ENCODE measurements at places on chromosomes 16 and 17.

DNA sequence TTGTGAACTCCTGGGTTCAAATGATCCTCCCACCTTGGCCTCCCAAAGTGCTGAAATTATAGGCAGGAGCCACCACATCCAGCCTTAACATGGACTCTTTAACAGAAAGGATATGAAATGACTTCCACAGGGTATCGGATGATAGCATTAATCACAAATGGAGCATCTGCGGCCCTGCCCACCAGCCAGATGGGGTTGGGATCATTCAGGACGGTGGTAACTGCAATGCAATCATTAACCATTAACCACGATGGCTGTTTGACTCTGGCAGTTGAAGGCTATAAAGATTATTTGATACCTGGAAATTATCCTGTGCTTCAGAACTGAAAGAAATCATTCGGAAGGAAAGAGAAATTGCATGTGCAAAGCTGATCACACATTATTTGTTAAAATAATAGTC is 5.3 kb upstream of the CHST5 start:
- no peak for DNase-seq

DNA sequence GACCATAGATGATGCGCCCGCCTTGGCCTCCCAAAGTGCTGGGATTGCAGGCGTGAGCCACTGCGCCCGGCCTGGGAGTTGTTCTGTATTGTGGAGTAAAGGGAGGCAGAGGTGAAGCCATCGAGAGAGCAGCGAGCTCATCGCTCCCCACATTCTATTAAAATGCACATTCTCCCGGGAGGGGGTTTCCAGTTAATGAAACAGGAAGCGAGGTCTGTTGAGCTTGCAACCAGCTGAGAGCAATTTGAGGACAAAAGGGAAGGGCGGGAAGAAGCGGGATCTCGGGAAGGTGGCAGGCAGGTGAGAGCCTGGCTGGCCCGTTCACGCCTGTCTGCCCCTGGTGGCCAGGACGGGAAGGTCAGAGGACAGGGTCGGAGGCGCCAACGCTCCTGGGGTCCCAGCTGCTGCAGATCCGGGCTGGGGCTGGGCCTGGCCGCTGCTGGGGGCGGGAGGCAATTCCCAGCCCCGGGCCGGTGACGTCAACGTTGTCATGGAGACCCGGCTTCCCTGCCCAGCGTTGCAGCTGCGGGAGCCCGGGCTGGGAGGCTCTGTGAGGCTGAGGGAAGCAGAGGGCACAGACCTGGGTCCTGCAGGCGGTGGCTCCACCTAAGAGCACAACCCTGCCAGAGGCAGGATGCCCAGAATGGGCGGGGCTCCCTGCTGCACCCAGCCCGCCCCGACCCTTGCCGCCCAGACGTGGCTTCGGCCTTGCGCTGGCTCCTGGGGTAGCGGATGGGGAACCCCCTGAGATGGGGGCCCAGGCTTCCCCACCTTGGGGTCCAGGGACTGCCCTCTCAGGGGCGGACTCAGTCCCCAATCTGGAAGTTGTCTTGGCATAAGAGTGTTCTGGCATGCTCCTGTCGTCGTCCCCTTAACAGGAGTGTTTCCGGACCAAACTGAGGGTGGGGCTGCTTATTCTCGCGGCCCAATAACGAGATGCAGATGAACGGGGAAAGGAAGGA is 48.7 kb upstream of the PLCG2 start:
- no peak for DNase-seq

GRCh38 chr17:78645421-78646295 is 68.5 kb upstream of the DNAH17 start:
- DNase-seq = peak; percentile 95

GRCh38 chr17:51103050-51103449 is 17.6 kb downstream of the SPAG9 start:
- no peak for DNase-seq

DNA sequence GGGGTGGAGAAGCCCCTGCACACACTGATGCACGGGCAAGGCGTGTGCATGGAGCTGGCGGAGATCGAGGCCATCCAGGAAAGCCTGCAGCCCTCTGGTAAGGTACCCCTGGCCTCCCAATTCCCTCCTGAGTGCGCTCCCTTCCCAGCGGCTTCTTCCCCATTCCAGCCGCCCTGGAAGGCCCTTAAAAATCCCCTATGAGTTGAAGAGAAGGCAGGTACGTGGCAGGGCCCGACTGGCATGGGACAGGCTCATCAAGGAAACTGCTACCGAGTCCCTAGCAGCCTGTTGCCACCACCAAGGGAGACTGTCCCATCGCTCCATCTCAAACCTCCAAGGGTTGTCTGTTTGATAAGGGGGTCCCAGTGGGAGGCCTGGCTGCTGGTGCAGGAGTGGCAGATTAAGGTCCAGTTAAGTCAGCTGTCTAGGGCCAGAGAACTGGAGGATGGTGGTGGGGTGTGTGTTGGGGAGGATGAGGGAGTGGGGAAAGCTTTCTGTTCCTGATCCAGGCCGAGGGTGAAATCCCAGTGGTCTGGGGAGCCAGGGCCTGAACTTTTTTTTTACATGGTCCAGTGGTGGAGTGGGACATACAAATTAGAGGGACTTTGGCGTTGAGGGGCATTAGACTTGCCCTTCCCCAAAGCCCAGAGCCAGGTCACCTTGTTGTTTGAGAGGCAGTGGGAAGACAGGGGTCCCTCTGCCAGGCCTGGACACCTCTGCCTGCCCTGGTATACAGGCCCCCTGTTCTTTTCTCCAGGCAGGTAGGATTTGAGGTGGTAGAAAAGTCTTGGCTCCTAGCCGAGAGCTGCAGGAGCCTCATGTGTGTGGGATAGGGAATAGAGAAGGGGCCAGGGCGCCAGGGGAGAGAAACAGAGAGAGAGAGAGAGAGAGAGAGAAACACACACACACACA is 994 bp downstream of the IGFBP4 start:
- DNase-seq = no peak

GRCh38 chr16:72060405-72060804 is 2.6 kb upstream of the HPR start:
- DNase-seq = no peak

- no peak for DNase-seq
Measured at GRCh38 chr16:1637526-1637925, 25.4 kb downstream of the CRAMP1 start.

- DNase-seq = no peak
Measured at GRCh38 chr17:62870030-62870541, 62.0 kb upstream of the MARCHF10 start.

GRCh38 chr16:177394-177822 is 928 bp downstream of the HBA1 start:
- DNase-seq = no peak

GRCh38 chr16:69114346-69114975 is 9.0 kb downstream of the HAS3 start:
- DNase-seq = peak; percentile 45

- DNase-seq = no peak
Measured at GRCh38 chr16:86455116-86455515, 55.2 kb upstream of the FOXF1 start.

DNA sequence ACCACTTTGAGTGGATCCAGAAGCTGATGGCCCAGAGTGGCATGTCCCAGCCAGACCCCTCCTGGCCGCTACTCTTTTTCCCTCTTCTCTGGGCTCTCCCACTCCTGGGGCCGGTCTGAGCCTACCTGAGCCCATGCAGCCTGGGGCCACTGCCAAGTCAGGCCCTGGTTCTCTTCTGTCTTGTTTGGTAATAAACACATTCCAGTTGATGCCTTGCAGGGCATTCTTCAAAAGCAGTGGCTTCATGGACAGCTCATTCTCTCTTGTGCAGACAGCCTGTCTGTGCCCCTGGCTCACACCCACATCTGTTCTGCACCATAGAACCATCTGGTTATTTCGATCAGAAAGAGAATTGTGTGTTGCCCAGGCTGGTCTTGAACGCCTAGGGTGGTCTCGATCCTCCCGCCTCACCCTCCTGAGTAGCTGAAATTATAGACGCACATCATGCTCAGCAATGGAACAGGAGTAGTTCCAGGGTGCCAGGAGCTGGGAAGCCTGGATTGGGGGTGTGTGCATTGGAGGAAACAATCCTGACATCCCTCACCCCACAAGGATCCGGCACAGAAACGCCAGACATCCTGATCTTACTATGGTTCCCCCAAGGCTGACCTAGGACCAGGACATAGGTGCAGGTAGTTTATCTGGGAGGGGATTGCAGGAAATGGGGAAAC is 4.6 kb downstream of the PRSS21 start:
- DNase-seq = no peak

GRCh38 chr16:72963533-72964315 is 84.2 kb downstream of the ZFHX3 start:
- no peak for DNase-seq

GRCh38 chr17:42407289-42407836 is 15.7 kb downstream of the CAVIN1 start:
- DNase-seq = no peak

DNA sequence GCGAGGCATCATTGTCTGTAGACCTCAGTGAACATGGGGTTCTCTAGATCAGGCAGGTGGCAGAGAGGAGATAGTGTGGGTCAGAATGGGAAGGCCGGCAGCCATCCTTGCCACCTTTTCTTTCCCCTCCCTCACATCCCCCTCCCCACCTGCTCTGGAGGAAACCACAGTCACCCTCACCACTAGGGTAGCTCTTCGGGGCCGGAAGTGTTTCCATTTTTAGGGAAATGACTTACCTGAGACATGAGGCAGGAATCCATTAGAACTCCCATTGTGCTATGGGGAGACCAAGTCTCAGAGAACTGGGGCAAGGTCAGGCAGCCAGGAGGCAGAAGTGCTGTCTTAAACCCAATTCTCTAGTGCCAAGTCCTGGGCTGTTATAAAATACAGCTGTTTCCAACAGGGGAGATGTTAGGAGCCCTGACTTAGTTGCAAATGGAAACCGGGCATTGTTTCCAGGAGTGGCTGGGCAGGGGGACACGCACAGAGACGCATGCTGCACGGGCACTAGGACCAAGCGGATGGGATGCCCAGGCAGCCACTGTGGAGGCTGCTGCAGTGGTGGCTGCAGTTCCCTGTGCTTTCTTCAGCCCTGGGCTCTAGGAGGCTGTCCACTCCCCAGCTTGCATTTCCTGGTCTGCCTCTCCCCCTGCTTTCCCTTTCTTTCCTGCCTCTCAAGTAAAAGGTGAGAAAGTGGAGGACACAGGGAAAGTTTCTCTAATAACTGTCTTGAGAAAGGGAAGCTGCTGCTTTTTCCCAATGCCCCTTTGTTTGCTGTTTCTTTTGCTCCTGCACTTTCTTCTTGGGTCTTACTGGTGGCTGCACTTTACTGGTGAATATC is 2.8 kb downstream of the HAS3 start:
- DNase-seq = no peak

GRCh38 chr17:79420318-79421243 is 190.3 kb downstream of the RBFOX3 start:
- no peak for DNase-seq

DNA sequence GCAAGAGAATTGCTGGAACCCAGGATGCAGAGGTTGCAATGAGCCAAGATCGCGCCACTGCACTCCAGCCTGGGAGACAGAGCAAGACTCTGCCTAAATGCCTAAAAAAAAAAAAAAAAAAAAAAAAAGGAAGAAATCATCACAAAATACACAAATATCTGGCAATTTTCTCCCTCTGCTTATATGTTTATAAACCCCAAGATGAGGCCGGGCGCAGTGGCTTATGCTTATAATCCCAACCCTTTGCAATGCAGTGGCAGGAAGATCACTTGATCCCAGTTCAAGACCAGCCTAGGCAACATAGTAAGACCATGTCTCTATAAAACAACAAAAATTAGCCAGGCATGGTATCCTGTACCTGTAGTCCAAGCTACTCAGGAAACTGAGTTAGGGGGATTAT is 21.5 kb downstream of the MED1 start:
- DNase-seq = no peak

DNA sequence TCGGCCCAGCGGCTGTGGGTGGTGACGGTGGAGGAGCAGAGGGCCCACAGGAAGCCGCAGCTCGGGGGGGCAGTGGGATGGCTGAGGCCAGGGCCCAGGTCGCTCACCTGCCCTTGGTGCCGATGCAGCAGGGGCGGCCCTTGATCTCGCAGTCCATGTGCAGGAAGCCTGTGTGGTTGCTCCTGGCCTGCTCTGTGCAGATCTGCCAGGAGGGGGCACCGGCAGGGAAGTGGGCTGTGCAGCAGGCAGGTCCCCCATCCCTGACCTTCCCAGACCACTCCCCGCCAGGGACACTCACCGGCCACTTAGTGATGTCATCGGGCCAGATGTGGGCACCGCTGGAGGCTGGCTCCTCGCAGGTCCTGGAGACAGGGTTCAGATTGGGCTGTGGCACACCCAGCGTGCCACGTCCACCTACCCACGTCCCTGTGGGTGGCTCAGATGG is 6.2 kb downstream of the AANAT start:
- DNase-seq = no peak

DNA sequence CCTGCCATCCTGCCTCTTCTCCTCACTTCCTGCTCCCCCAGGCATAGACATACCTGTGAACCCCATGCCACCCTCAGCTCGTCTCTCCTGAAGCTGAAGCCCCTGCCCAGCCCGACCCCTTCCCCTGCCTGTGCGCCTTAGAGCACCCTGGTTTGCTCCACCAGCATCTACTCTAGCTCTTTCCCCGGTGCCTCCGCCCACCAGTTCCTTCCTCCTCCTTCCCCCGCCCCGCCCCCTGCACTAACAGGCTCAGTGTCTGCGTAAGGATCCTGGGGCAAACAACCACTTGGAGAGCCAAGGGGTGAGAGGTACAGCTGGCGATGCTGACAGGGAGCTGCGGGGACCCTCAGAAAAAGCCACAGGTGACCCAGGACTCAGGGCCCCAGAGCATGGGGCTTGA is 1.9 kb downstream of the GPR142 start:
- peak; percentile 35 for DNase-seq

DNA sequence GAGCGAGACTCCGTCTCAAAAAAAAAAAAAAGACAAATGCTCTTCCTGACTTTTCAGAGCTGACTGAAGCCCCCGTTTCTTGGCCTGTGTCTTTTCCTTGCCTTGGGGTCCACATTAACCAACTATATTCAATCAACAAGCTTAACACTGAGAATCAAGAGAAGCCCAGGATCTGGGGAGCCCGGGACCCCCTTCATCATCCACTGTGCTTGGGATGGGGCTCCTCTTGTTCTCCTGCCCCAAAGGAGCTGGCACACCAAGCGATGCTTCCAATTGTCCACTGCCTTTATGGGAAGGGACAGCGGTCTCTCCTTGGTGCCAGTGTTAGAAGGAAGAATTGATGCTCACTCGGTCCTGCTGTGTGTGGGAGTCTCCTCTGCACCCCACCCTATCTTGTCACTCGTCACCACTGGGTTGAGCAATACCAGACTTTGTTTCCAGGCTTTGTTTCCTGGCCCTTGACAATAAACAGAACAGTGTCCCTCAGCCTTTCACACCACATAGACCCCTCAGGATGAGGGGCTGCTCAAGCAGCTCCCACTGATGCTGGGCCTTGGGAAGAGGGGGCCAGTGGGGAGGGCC is 146.7 kb downstream of the KCNJ12 start:
- DNase-seq = no peak

- no peak for DNase-seq
Measured at GRCh38 chr17:45222289-45222995, 757 bp downstream of the FMNL1 start.

DNA sequence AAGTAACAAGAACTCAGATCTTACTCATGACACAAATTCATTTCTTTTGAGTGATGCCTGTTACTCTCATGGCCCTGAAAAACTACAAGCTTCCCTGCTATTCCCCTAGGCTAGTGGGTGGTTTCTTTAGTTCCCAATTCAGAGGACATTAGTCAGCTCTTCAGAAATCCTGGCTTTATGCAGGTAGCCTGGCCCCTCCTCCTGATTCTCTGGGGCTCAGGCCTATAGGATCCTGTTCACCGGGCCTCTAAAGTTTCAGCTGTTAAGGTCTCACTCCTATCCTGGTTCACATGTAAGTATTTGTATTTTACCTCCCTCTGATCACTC is 87.3 kb upstream of the IRX5 start:
- DNase-seq = no peak

- DNase-seq = no peak
Measured at GRCh38 chr16:27721531-27722181, 171.7 kb downstream of the KATNIP start.

- DNase-seq = no peak
Measured at GRCh38 chr17:55236316-55236715, 28.4 kb upstream of the HLF start.

Data from MV-4-11 (cell line).